ENCODE measurements at places on chromosomes 12 and 14.

DNA sequence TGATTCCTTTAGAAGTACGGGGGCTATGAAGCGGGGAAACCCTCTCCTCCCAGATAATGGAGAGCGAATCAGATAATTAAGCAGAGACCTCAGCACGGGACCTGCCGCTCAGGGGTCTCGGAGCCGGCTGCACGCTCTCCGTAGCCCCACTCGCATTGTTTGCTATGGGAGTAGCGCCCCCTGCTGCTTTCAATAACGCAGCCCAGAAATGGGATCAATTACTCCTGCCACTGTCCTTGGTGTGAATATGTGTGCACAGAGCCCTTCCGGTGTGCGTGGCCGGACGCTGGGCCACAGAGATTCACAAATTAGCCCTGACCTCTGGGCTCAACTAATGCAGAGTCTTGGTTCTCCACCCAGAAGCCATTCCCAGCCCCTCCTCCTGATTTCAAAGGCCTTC lies 76.4 kb upstream of the TMEM132C start:
- no peak for DNase-seq

- no peak for DNase-seq
These were observed 51.5 kb upstream of the SLC2A13 start for GRCh38 chr12:40157336-40157735.

- no peak for DNase-seq
These were observed 367.7 kb downstream of the SLC16A7 start for GRCh38 chr12:59963546-59963945.

DNA sequence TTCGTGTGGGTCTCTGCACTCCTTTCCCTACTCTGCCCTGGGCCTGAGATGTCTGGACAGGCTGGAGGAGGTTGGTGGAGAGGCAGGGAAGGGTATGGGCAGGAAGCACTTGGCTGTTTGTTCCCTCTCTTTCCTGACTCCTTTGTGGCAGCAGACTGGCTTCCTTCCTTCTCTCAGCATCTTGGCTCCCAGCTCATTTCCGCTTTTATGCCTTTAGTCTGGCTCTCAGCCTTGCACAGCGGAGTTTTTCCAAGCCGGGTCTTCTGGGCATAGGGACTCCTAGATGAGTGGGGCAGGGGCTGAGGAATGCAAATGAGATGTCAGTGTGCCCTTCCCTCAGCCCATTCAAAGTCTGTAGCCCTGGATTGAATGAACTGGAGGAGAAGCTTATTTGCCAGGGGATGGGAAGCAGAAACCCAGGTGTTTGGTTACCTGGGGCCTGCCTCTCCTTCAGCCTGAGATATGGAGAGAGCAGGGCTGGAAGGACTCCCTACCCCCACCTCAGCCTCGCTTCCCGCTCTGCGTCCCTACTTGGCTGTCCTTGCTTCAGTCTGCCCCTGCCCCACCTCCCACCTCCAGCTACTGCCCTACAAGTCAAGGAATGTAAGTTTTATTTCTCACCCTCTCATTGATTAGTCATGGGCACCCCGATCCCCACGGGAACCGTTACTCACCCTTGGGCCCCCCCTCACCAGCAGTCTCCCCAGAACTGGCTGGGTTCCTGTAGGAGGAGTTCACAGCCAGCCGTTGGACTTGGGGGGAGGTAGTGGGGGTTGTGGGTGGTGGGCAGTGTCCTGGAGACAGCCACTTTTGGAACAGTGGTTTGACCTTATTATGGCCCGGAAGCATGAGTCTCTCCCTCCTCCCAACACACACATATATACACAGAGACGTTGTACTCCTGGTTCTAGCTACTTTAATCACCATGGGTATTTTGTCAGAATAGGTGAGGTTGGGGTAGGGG lies 9.3 kb upstream of the ITGA5 start:
- DNase-seq: no peak

GRCh38 chr12:84329938-84330337 lies 582.7 kb downstream of the SLC6A15 start:
- peak; percentile 56 for DNase-seq

GRCh38 chr12:132484183-132484890 lies 5.6 kb upstream of the FBRSL1 start:
- DNase-seq: no peak

DNA sequence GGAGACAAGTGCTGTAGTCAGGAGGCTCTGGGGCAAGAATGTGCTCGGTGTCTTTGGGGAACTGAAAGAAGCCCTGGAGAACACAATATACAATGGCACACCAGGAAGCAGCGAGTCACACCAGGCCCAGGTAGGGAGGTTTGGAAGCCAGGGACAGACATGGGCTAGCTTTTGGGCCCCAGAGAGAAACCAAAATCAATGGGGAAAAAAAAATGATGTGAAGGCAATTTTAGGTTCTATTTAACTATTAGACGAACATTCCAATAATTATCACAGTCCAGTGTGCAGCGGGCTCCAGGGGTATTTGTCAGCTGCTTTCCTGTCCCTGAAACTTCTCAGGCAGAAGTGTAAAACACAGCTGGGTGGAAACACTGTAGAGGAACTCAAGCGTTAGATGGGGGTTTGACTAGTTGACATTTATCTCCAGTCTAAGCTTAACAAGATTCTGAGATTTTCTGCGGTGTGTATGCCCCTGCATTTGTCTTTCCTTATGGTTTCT lies 21.8 kb upstream of the EGLN3 start:
- DNase-seq: no peak

GRCh38 chr12:4203772-4204376 lies 69.7 kb upstream of the CCND2 start:
- DNase-seq: no peak

DNA sequence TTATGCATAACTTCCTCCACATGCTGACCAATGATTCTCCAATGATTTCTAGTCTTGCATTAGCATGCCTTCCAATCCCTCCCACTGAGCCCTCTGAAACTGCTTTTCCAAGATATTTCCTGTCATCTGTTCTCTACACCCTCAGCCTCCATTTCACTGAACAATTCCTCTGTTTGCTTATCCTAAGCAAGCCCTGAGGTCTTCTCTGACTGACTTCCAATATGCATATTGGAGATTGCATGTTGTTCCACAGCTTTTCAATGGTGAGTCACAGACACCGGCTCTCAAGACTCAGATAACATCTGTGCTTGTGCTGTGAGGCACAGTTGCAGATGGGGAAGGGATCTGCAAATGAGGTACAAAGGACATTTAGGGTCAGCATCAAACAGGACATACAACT lies 141.0 kb downstream of the SLC16A7 start:
- DNase-seq: peak; percentile 6

DNA sequence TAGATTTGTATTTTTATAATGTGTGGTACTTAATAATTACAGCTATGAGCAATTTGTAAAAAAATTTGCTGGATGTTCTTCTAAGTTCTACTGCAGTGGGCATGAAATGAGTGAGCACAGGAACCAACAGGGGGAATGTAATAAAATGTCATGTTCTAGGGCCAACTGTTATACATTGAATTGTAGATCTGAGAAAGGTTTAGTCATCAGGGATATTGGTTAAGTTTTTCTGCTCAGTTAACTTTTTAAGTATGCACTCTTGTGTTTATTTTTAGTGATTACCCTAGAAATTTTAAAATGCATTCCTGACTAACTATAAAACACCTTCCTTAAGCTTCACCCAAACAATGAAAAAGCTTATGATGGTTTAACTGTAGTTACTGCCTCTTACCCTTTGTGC lies 101.8 kb downstream of the CAND1 start:
- no peak for DNase-seq

- DNase-seq: no peak
These were observed 657.8 kb downstream of the GALC start for GRCh38 chr14:87334997-87335685.

DNA sequence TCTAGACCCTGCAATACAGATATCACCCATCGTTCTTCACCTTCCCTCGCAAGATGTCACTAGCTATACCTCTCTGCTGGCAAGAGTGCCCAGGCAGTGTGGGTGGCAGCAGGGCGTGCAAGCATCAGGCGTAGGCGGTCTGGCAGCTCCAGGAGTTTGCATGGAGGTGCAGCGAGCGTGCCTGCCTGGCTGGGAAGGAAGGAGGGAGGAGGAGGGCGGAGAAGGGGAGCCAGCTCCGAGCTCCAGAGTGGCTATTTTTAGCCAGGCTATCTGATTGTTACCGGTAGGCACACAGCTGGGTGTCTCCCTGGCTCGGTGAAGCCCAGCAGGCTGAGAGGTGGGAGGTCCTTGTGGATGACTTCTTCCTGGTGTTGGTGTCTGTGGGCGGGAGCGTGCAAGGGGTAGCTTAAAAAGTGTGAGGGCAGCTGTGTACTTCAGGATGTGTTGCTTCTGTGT lies 6.2 kb downstream of the FOXJ2 start:
- DNase-seq: peak; percentile 28
